Right forelimb (tissue), 1 donor: ENCODE measurements at places on chromosomes 7 and 10.

- no peak for DNase-seq
Observed at GRCh38 chr10:95275726-95276366, 15.0 kb downstream of the PDLIM1 start.

DNA sequence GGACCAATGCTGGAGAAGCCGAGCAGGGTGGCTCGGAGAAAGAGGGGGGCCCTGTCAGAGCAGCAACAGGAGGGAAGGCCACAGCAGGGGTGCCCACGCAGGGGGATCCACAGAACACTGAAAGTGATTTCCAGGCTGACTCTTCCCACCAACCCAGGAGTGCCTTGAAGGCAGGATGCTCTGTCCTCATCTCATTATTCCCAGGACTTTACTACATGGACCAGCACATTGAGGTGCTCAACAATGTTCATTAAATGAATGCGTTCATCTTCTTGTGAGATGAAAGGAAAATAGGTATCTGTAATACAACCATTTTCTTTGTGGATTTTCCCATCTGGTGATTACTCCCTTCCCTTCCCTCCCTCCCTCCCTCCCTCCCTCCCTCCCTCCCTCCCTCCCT, 71.0 kb downstream of the COL26A1 start:
- DNase-seq: no peak

DNA sequence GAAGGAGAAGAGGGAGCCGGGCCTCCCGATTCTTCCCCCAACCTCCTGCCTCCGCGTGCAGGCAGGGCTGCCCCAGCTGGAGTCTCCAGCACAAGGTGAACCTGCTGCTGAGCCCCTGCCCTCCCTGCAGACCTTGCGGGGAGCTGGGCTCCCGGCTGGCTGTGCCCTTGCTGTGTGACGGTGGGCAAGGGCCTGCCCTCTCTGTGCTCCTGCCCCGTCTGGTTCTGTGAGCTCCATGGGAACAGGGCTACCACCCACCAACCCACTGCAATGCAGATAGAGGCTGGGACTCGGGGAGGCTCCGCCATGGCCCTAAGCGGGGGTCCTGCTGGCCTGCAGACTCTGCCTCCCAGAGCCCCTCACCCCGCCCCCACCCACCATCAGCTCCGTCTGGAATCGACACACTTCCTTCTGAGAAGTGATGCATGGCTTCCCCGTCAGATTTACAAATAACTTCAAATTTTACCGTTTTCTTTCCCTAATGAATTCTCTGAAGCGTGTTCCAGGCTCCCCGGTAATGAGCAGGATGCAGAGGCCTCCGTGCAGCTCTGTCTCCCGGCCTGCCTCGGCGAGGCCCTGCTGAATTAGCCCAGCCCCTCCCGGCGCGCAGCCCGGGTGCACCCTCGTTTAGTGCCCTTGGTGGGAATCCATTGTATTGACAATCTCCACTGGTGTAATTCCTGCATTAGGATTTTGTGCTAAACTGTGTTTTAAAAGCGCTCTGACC, 111.0 kb downstream of the MICALL2 start:
- no peak for DNase-seq

GRCh38 chr10:108132303-108132702, 967.8 kb upstream of the SORCS1 start:
- no peak for DNase-seq

GRCh38 chr7:21507627-21508343, 35.1 kb upstream of the DNAH11 start:
- DNase-seq: no peak
